ENCODE measurements at places on chromosomes 7 and 10.
A peak's percentile ranks its signal among the peaks of the same experiment; 100 is the strongest.

GRCh38 chr7:117688126-117688525, 185.1 kb downstream of the CTTNBP2 start:
- DNase-seq: no peak

DNA sequence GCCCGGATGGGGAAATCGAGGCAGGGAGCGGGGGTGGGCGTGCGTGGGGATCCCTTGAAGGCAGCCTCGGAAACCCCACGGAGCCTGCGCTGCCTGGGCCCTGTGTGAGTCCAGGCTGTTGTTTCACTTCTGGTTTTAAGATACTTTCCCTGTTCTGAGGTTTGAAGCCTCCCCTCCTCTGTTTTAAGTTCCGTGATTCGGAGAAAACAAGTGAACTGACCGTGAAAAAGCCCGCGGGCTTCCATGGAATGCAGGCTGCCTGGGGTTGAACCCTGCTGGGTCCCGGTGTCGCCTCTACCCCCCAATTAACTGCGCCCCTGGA, 401 bp downstream of the LRRC27 start:
- DNase-seq: peak; percentile 47

- DNase-seq: no peak
These were observed 25.6 kb downstream of the BLVRA start for GRCh38 chr7:43784030-43784584.

- no peak for DNase-seq
These were observed 46.7 kb downstream of the FAM53B start for GRCh38 chr10:124697443-124697836.

DNA sequence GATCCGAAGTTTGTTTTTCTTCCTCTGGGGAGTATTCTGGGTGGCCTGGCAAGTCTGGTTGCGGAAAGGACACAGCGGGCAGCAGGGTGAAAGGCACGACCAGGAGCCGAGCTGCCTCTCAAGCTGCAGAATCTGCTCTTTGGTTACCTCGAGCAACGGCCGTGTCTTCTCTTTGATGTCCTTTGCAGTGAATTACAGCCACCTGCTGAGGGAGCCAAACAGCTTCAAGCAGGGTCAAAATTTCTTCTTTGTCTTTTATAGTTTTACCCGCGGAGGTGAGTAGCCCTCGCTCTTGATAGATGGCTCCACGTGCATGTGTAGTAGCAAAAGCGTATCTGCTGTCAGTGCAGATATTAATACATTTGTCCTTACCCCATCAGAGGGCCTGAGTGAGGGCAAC, 177.3 kb upstream of the MBL2 start:
- peak; percentile 43 for DNase-seq

DNA sequence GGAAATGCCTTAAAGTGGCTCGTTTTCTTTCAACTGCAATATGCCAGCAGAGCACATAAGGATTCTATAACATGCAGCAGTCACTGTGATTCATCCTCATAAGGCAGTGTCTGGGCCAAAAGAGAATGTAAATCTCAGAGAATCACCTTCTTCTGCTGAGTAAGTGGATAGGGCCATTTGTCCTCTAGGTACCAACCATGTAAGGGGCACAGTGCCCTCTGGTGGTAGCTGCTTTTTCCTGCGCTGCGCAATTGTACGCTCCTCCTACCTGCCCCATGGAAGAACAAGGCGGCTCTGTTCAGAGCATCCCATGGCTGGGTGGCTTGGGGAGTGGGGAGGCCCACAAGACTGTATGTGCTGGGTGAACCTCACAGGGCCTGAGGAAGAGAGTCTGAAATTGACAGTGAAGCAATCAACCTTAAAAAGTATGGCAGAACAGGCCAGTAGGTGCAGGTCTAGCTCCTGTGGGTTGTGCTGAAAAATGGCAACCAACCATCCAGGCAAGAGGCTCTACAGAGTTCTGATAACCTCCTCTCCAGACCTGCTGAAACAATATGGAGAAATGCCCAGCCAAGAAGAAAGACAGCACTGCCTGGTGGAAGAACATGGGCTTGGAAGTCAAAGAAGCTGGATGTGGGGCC, 78.6 kb upstream of the C10orf90 start:
- DNase-seq: peak; percentile 44

DNA sequence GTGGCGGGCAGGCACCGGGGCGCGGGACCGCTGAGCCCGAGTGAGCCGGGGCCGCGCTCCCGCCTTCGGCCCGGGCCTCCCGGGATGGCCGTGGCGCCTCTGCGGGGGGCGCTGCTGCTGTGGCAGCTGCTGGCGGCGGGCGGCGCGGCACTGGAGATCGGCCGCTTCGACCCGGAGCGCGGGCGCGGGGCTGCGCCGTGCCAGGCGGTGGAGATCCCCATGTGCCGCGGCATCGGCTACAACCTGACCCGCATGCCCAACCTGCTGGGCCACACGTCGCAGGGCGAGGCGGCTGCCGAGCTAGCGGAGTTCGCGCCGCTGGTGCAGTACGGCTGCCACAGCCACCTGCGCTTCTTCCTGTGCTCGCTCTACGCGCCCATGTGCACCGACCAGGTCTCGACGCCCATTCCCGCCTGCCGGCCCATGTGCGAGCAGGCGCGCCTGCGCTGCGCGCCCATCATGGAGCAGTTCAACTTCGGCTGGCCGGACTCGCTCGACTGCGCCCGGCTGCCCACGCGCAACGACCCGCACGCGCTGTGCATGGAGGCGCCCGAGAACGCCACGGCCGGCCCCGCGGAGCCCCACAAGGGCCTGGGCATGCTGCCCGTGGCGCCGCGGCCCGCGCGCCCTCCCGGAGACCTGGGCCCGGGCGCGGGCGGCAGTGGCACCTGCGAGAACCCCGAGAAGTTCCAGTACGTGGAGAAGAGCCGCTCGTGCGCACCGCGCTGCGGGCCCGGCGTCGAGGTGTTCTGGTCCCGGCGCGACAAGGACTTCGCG, 534 bp downstream of the FZD9 start:
- DNase-seq: peak; percentile 71

GRCh38 chr7:3986927-3987326, 685.9 kb downstream of the SDK1 start:
- peak; percentile 12 for DNase-seq

GRCh38 chr10:102782673-102783551, 39.2 kb downstream of the WBP1L start:
- no peak for DNase-seq

GRCh38 chr10:95281206-95281605, 9.6 kb downstream of the PDLIM1 start:
- DNase-seq: no peak

GRCh38 chr10:14579405-14579804, 195.3 kb downstream of the FAM107B start:
- no peak for DNase-seq

GRCh38 chr7:128003167-128003566, 28.1 kb downstream of the LRRC4 start:
- no peak for DNase-seq

- no peak for DNase-seq
These were observed 33.9 kb downstream of the PTTG1IP2 start for GRCh38 chr7:90503367-90503766.

GRCh38 chr7:37489703-37490102, 41.0 kb upstream of the ELMO1 start:
- DNase-seq: no peak

DNA sequence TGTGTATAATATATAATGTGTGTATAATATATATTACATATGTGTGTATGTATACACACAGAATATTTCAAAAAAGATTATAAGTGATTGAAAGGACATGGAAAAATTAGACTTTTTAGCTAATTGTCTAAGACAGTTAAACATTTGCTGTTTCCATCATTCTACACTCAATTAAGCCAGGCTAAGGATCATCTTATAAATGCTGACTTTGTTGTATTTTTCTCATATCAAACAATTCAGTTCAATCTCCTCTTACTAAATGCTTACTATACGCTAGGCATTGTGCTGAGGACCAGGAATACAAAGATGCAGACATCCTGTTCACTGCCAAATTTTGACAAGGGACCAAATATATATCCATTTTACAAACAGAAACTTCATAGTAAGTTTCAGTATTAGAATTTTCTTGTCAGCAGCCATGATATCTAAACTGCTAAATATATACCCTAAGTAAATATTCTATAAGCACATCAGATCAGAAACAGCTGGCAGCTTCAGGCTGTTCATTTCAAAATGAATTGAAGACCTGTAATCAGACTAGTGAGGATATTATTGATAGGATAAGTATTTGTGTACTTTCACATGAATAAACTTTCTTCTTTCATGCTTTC, 10.3 kb upstream of the LRRN3 start:
- DNase-seq: no peak

DNA sequence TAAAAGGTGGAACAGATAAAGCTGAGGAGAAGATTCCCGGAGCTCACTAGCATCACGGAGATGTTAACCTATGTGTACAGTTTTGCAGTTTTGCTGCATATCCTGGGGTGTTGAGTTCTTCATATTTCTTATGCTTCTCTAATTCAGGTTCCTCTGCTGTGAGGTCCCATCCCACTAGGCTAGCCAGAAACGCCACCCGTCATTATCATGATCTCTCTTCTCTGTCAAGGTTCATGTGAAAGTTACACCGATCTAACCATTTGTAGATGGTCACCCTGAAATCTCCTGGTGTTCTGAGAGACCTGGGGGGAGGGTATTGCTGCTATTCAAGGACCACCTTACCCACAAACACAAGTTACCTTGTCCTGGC, 136.3 kb downstream of the CCDC71L start:
- DNase-seq: no peak

- no peak for DNase-seq
These were observed 200.3 kb upstream of the PCLO start for GRCh38 chr7:83362871-83363550.

DNA sequence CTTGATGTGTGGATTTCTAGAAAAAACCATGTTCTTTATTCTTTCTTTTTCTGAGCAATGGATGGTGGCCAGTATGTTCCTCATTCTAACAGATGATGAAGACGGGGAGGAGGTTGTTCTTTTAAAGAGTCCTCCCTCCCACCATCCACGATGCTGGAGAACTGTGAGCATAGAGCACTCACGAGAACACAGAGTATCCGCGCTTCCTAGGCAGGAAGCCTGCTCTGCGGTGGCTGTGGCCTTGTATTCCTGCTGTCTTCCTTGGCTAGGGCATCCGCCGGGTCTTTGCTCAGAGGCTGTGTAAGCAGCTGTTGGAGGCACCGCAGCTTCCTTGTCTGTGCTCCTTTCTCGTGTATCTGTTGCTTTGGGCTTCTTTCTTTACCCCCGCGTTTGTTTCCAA, 214.2 kb downstream of the CCDC3 start:
- DNase-seq: no peak

GRCh38 chr7:48466713-48467112, 295.5 kb downstream of the ABCA13 start:
- no peak for DNase-seq

DNA sequence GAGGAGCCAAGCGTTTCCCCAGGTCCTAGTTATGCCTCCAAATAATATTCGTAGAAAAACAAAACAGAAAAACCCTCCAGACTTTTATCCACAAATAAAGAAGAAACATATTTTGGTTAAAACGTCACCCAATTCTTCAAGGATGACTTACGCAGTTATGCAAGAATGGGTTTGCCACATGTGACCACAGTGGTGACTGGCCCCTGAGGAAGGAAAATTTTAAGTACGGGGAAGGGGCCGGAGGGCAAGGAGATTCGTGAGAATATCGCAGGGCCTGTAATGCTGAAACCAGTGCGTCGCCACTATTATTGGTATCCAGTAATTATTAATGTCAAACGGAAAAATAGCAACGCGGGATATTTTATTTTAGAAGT, 537 bp upstream of the MRPS24 start:
- peak; percentile 52 for DNase-seq

GRCh38 chr10:133279326-133280226, 2.9 kb upstream of the ADAM8 start:
- DNase-seq: no peak

DNA sequence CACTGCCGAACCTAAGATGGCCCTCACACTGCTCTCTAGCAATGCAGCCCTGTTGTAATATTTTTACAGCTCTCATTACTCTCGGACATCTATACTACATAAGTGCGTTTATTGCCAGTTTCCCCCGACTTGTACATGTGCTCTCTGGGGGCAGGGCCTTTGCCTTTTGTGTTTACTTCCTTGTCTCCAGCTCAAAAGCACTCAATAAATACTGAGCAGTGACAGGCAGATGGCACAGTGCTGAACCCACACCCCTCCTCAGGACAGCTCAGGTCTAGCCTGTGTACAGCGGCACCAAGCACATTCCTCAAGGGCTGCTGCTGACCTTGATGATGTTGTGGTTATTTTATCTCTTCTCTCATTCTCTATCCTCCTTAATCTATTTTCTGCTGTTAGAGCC, 68.0 kb upstream of the ELMO1 start:
- no peak for DNase-seq

- DNase-seq: peak; percentile 12
These were observed 161.7 kb upstream of the HPS1 start for GRCh38 chr10:98608411-98608810.

DNA sequence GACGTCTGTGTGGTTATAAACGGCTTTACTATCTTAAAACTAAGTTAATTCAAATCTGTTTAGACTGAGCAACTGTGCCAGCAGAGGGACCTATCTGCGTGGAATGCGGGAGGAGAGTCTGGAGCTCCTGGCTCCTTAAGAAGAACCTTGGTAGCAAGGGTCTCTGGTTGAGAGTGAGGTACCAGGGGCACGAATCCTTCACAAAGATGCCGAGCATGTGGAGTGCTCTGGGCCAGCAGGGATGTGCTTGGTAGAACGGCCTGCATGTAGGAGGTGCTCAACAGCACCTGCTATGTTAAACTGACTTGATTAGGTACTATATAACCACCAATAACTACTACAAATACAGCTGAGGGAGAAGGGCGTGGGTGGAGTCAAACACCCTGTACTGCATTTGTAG, 102.6 kb downstream of the VIPR2 start:
- DNase-seq: no peak

DNA sequence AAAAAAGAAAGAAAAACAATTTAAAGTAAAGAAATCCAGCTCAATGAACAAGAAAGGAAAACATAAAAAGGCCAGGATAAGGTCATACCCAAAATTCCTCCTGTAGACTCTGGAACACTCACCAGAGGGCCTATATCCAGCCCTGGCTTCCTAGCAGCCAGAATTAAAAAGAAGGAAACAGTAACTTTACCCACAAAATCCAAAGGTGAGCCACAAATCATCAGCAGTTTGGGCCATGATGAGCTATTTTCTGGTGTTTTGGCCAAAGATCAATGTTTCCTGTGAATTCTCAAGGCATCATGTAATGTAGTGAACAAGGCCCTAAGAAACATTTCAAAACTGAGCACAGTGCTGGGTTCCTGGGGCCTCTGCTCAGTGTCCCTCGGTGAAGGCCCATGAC, 87.8 kb downstream of the LARP4B start:
- DNase-seq: no peak

- DNase-seq: no peak
These were observed 80.8 kb upstream of the SMIM30 start for GRCh38 chr7:113199136-113199535.

Data from NCI-H69 (cell line).